ENCODE measurements at places on chromosomes 13 and 19.

GRCh38 chr13:110937511-110938285 lies 22.8 kb upstream of the ANKRD10 start:
- H3K27me3 ChIP-seq = peaks cover 34% of the 10 kb centered on the region
- DNase-seq = no peak
- H3K27ac ChIP-seq = no peak overlapping the region
- peaks cover 34% of the 10 kb centered on the region for H3K4me1 ChIP-seq

GRCh38 chr19:9323557-9323918 lies 441 bp upstream of the ZNF559 start:
- peaks cover 17% of the 10 kb centered on the region for H3K4me1 ChIP-seq
- no peaks in the 10 kb centered on the region for H3K27me3 ChIP-seq

GRCh38 chr19:44749292-44749691 lies 784 bp downstream of the BCL3 start:
- peaks cover 9% of the 10 kb centered on the region for H3K27me3 ChIP-seq
- H3K4me1 ChIP-seq = peaks cover 69% of the 10 kb centered on the region
- no peak for DNase-seq
- peak overlapping the region; percentile 99 for H3K4me3 ChIP-seq
- H3K27ac ChIP-seq = peak overlapping the region; percentile 93
- peaks cover 42% of the 10 kb centered on the region for H3K36me3 ChIP-seq

GRCh38 chr19:36136964-36137686 lies 2.7 kb upstream of the CAPNS1 start:
- no peak overlapping the region for H3K27ac ChIP-seq
- H3K4me3 ChIP-seq = peak overlapping the region; percentile 52
- H3K27me3 ChIP-seq = no peaks in the 10 kb centered on the region
- H3K4me1 ChIP-seq = peaks cover 40% of the 10 kb centered on the region
- H3K36me3 ChIP-seq = peaks cover 9% of the 10 kb centered on the region
- DNase-seq = no peak

DNA sequence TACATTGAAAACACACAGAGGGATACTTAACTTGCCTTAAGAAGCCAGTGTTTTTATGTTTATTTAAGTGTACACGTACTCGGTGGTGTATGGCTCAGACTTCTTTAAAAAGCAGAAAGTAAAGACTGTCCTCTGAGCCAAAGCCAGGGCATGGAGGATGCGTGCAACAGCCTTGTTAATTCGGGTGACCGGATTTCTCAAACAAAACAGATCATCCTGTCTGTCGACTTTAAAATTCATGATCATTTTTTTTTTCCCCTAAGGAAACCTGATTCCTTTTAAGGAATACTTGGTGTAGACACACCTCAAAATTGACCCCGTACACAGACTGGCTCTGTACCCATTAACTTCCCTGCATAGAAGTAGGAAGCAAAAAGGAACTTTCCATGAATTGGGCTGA lies 124.7 kb upstream of the RNF113B start:
- no peak for DNase-seq
- no peaks in the 10 kb centered on the region for H3K4me1 ChIP-seq
- no peak overlapping the region for H3K27ac ChIP-seq
- H3K36me3 ChIP-seq = no peaks in the 10 kb centered on the region
- H3K27me3 ChIP-seq = peaks cover 5% of the 10 kb centered on the region
- no peak overlapping the region for H3K4me3 ChIP-seq

GRCh38 chr13:33610438-33611120 lies 207.4 kb upstream of the RFC3 start:
- no peaks in the 10 kb centered on the region for H3K36me3 ChIP-seq
- H3K27ac ChIP-seq = peak overlapping the region; percentile 65
- H3K27me3 ChIP-seq = no peaks in the 10 kb centered on the region
- peak; percentile 59 for DNase-seq
- H3K4me1 ChIP-seq = peaks cover 46% of the 10 kb centered on the region

GRCh38 chr19:57161985-57162539 lies 5.2 kb downstream of the DUXA start:
- H3K36me3 ChIP-seq = peaks cover 6% of the 10 kb centered on the region
- DNase-seq = no peak
- H3K27me3 ChIP-seq = no peaks in the 10 kb centered on the region
- H3K27ac ChIP-seq = no peak overlapping the region
- no peak overlapping the region for H3K4me3 ChIP-seq

GRCh38 chr13:33997574-33997973 lies 179.6 kb downstream of the RFC3 start:
- no peak for DNase-seq
- H3K27ac ChIP-seq = no peak overlapping the region
- H3K4me1 ChIP-seq = no peaks in the 10 kb centered on the region
- no peaks in the 10 kb centered on the region for H3K27me3 ChIP-seq
- H3K36me3 ChIP-seq = no peaks in the 10 kb centered on the region
- H3K4me3 ChIP-seq = no peak overlapping the region

- no peaks in the 10 kb centered on the region for H3K36me3 ChIP-seq
- H3K27me3 ChIP-seq = no peaks in the 10 kb centered on the region
- no peak overlapping the region for H3K4me3 ChIP-seq
- H3K4me1 ChIP-seq = no peaks in the 10 kb centered on the region
- no peak overlapping the region for H3K27ac ChIP-seq
Measured at GRCh38 chr13:61277586-61278276, 137.9 kb downstream of the PCDH20 start.

DNA sequence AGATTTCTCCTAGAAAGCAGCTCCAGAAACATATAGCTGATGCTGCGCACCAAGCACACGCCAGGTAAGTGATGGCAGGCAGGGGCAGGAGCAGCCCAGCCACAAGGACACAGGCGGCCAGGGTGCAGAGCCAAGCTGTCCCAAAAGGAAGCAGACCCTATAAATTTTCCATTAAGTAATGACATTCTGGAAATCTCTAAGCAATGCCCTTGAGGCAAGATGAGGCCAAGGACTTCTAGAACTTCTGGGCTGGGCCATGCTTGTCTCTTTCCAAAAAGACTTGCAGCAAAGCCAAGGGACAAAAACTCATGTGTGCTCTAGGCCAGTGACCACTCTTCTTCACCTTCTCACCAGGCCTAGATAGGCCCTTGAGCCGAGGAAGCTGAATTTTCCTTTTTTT lies 42.2 kb upstream of the EPHX3 start:
- no peak overlapping the region for H3K27ac ChIP-seq
- no peak for DNase-seq
- H3K36me3 ChIP-seq = peaks cover 11% of the 10 kb centered on the region
- no peak overlapping the region for H3K4me3 ChIP-seq

DNA sequence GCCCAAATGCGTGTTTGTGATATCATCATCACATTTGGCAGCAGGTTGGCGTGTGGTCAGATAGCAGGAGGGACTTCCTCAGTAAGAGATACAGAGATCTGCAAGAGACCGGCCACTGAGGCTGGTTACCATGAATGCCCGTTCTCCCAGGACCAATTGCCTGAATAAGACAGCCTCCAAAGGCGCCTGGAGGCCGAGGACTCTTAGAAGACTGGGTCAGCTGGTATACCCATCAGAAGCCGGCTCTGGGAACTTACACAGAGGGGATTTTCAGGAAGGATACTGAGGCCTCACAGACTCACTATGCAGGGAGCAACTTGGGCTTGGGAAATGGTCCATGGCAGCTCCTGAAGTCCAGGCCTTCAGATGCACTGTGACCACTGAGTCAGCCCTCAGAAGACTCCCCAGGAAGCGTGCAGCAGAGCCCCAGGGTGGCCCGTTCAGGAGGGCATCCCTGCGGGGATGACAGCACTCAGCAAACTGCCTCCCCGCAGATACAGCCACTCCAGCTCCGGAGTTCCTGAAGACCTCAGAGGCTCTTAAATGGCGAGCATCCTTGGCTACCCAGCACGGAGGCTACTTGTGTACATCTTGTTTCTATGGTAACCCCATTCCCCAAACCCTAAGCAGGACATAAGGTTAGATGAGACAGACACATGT lies 26.4 kb upstream of the VSTM2B start:
- no peak overlapping the region for H3K4me3 ChIP-seq
- H3K27ac ChIP-seq = no peak overlapping the region
- no peak for DNase-seq
- no peaks in the 10 kb centered on the region for H3K4me1 ChIP-seq
- H3K27me3 ChIP-seq = peaks cover 5% of the 10 kb centered on the region
- no peaks in the 10 kb centered on the region for H3K36me3 ChIP-seq

- H3K27ac ChIP-seq = no peak overlapping the region
- no peak for DNase-seq
- H3K36me3 ChIP-seq = no peaks in the 10 kb centered on the region
- H3K4me3 ChIP-seq = no peak overlapping the region
Measured at GRCh38 chr13:92196591-92197256, 798.3 kb downstream of the GPC5 start.

- no peaks in the 10 kb centered on the region for H3K27me3 ChIP-seq
- H3K27ac ChIP-seq = no peak overlapping the region
- no peak overlapping the region for H3K4me3 ChIP-seq
- no peaks in the 10 kb centered on the region for H3K36me3 ChIP-seq
Measured at GRCh38 chr13:44013758-44014291, 134.1 kb downstream of the LACC1 start.

DNA sequence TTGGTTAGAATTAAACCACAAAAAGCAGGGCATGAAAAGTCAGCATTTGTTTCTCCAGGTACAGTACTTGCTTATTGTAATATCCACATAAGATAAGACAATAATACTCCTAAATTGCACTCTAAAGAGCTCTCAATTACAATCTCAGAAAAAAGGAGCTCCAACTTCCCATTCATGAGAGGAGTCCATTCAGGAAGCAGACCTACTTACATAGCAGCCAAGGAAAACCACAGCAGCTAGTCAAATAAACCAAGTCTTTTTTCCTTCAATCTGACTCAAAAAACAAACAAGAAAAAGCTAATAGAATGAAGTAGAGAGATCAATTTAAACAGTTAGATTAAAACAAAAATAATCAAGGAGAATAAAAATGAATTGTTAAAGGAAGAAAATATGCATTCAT lies 885.2 kb upstream of the SLITRK6 start:
- H3K27me3 ChIP-seq = no peaks in the 10 kb centered on the region
- H3K4me1 ChIP-seq = no peaks in the 10 kb centered on the region
- no peak overlapping the region for H3K27ac ChIP-seq
- no peak overlapping the region for H3K4me3 ChIP-seq
- no peak for DNase-seq

GRCh38 chr13:67221630-67222226 lies 8.4 kb downstream of the PCDH9 start:
- H3K4me1 ChIP-seq = peaks cover 7% of the 10 kb centered on the region
- no peaks in the 10 kb centered on the region for H3K36me3 ChIP-seq
- DNase-seq = no peak
- no peak overlapping the region for H3K4me3 ChIP-seq
- no peak overlapping the region for H3K27ac ChIP-seq

- no peak overlapping the region for H3K4me3 ChIP-seq
- H3K36me3 ChIP-seq = no peaks in the 10 kb centered on the region
- no peaks in the 10 kb centered on the region for H3K27me3 ChIP-seq
Measured at GRCh38 chr13:37534181-37534580, 64.4 kb downstream of the POSTN start.

DNA sequence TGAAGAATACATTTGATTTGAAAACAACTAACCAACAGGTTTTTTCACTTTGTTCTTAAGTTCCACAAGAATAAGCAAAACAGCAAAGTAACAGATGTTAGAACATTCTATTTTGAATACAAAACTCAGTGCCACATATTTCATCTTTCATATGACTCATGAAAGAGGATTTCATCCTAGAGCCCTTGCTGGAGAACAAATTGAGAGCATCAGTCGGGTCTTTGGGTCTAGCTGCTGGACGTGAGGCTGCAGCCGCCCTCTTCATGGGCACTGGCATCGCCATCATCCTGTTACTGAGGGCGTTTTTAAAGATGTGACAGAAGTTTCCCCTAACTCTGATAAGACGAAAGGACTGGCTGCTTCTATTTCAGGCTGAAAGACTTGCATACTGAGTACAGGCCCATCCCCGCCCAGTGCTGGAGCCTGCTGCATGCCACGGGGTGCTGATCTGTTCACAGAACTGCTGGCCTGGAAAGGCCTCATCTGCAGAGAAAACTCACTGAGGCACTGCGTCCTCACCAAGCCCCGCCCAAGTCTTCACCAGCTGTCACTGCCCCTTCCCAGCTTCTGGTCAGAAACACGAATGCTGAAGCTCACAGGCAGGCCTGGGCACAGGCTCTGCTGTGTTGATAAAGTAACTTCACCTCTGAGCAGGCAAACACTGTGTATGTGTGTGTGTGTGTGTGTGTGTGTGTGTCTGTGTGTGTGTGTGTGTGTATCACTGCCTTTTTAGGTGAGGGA lies 101.4 kb downstream of the TUBGCP3 start:
- H3K27me3 ChIP-seq = no peaks in the 10 kb centered on the region
- H3K4me3 ChIP-seq = no peak overlapping the region
- peaks cover 17% of the 10 kb centered on the region for H3K36me3 ChIP-seq
- peaks cover 3% of the 10 kb centered on the region for H3K4me1 ChIP-seq
- DNase-seq = no peak

GRCh38 chr19:43798546-43799409 lies 3.5 kb downstream of the LYPD5 start:
- H3K4me3 ChIP-seq = peak overlapping the region; percentile 80
- DNase-seq = peak; percentile 67
- H3K36me3 ChIP-seq = no peaks in the 10 kb centered on the region
- peaks cover 14% of the 10 kb centered on the region for H3K4me1 ChIP-seq
- no peak overlapping the region for H3K27ac ChIP-seq
- peaks cover 20% of the 10 kb centered on the region for H3K27me3 ChIP-seq

DNA sequence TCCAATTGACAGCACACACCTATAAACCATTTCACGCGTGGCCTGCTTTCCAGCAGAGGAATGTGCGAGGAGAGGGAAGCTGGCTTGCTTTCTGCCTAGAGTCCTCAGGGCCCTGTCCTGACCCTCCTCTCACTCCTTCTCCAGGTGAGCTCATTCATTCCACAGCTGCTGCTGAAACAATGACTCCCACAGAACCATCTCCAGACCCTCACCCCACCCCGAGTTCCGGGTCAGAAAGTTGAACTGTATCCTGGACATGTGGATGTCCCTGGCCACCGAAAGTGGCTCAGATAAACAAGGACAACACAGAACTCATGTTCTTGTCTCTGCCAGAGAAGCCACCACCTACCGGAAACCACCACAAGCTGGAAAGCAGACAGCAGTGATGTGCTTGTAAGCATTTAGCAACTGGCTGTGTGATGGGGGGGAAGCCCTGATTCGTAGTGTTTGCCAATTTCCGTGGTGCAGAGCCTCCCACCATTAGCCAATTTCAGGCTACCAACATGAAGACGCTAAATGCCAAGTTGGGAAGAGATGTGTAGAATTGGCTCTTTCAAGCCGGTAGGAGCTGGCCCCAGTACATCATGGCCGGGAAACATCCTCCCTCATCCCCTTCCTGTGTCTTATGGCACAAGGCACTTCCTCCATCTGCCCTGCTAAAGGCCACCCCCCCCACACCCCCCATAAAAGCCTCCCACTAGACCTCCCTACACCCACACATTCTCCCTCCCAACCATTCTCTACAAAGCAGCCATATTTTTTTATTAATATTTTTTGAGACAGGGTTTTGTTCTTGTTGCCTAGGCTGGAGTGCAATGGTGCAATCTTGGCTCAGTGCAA lies 5.0 kb downstream of the SYCE2 start:
- peak overlapping the region; percentile 50 for H3K4me3 ChIP-seq
- peaks cover 38% of the 10 kb centered on the region for H3K4me1 ChIP-seq
- peak overlapping the region; percentile 94 for H3K27ac ChIP-seq
- DNase-seq = peak; percentile 51
- no peaks in the 10 kb centered on the region for H3K27me3 ChIP-seq
- H3K36me3 ChIP-seq = no peaks in the 10 kb centered on the region

GRCh38 chr13:93862259-93862658 lies 617.2 kb downstream of the DCT start:
- no peaks in the 10 kb centered on the region for H3K4me1 ChIP-seq
- DNase-seq = no peak
- no peak overlapping the region for H3K4me3 ChIP-seq
- H3K27me3 ChIP-seq = peaks cover 30% of the 10 kb centered on the region
- no peak overlapping the region for H3K27ac ChIP-seq
- H3K36me3 ChIP-seq = no peaks in the 10 kb centered on the region

GRCh38 chr13:37340901-37341670 lies 235.6 kb upstream of the CSNK1A1L start:
- H3K4me3 ChIP-seq = no peak overlapping the region
- H3K4me1 ChIP-seq = no peaks in the 10 kb centered on the region
- H3K36me3 ChIP-seq = no peaks in the 10 kb centered on the region
- no peaks in the 10 kb centered on the region for H3K27me3 ChIP-seq
- no peak for DNase-seq

Data from activated T-cell treated with anti-CD3 and anti-CD28 coated beads, Interleukin-2, amount 50 U/mL, for 72 hours (primary cell).